ENCODE measurements at places on chromosomes 3 and 15.

- no peak for DNase-seq
These were observed 47.4 kb downstream of the ADAMTS7 start for GRCh38 chr15:78763796-78764241.

DNA sequence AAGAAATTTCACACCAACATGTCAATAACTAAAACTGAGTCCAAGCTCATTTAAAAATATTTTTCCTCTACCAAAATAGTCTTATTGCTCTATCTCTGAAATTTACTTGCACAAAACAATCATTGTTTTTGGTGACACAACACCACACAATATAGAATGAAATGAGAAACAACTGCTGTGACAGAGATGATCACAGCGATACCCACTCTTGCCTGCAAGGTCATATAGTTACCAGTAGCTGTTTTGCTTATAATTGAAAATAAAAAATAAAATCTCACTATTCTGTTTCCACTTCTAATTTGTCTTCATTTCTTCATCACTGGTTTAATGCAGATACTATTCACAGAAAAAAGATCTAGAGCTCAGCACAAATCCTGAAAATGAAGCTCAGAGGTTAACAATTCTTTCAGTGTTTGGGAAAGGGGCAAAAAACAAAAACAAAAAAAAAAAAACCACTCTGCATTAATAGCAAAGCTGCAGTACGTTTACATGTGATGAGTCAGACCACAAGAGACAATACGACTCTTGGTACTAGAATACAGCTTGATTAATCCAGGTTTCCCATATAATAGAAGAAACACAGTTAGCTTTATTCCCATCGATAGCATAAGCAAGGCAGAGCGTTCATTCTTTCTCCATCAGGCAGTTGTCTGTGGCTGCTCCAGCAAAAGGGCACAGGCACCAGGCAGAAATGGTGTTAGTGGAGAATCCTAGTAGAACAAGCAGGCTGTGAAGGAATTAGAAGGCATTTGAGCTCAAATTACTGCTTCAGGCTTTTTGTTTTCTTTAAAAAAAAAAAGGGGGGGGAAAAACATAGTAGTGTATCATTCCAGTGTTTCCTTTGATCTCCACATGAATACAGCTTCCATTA lies 773 bp downstream of the ANKRD28 start:
- DNase-seq: no peak

GRCh38 chr3:183085634-183086390 lies 13.5 kb downstream of the MCCC1 start:
- DNase-seq: no peak

GRCh38 chr3:58531956-58532355 lies 5.0 kb downstream of the ACOX2 start:
- no peak for DNase-seq

DNA sequence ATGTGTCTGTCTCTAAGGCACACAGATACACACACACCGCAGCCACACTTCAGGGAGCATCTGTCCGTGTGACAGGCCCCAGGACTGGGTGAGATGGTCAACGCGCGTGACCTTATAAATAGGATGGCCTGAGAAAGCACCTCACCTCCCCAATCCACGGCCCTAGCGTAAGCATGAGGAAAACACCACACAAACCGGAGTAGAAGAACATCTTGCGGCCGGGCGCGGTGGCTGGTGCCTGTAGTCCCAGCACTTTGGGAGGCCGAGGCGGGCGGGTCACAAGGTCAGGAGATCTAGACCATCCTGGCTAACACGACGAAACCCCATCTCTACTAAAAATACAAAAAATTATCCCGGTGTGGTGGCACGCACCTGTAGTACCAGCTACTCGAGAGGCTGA lies 1.6 kb downstream of the NIPA1 start:
- no peak for DNase-seq

GRCh38 chr3:60933824-60934223 lies 317.4 kb downstream of the FHIT start:
- DNase-seq: no peak

DNA sequence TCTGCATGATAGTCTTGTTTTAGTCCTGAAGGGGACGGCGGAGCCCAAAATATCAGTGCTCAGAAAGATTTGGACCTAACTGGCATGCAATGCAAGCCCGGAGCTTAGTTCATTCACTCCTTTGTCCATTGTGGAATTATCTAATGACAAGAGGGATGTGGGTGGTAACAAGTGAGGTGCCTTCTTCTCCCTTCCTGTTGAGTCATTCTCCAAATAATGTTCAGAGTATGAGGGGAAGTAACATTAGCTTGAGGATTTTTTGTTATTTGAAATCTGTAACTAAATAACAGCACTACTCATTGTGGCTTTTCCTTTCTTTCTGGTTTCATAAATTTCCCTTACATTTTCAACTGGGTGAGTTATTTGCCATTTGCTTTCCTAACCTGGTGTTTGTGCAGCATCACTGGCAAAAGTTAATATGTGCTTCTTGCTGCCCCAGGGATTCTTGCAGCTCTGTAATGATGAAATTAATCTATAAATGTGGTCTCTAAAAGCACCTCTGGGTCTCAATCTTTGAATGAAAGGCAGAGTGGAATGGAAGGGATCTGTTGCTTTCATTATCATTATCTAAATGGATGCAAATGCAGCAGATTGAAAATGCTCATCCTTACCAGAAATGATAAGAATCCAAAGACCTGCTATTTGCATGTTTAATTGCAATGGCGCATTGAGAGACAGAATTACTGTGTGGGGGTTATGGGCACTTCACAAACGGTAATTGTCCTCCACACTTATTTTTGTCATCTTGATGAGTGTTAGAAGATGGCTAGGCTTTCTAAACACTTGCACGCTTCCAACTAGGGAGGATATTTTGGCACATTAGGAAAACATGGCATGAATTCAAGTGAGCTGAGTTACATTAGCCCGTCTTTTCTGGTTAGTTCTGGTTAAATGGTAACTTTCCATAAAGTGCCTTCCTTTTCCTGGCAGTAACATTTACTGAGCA lies 89.9 kb upstream of the MITF start:
- peak; percentile 42 for DNase-seq

- DNase-seq: peak; percentile 16
These were observed at the start of gene CNTN4 for GRCh38 chr3:2098398-2099027. CNTN4 (plus strand) TSS chr3:2098866.

DNA sequence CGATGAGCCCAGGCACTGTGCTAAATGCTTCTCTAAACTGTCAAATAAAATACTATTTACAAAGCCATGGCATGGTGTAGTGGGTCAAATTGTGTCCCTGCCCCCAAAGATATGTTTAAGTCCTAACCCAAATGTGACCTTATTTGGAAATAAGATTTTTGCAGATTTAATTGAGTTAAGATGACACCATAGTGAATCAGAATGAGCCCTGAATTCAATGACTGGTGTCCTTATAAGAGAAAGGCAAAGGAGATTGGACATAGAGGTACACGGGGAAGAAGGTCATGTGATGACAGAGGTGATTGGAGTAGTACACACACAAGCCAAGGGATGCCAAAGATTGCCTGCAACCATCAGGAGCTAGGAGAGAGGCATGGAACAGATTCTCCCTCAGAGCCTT lies 121.6 kb upstream of the VEPH1 start:
- DNase-seq: no peak

GRCh38 chr3:173529062-173529711 lies 131.6 kb downstream of the NLGN1 start:
- DNase-seq: no peak

GRCh38 chr3:158086776-158087175 lies 19.4 kb downstream of the SHOX2 start:
- DNase-seq: no peak

DNA sequence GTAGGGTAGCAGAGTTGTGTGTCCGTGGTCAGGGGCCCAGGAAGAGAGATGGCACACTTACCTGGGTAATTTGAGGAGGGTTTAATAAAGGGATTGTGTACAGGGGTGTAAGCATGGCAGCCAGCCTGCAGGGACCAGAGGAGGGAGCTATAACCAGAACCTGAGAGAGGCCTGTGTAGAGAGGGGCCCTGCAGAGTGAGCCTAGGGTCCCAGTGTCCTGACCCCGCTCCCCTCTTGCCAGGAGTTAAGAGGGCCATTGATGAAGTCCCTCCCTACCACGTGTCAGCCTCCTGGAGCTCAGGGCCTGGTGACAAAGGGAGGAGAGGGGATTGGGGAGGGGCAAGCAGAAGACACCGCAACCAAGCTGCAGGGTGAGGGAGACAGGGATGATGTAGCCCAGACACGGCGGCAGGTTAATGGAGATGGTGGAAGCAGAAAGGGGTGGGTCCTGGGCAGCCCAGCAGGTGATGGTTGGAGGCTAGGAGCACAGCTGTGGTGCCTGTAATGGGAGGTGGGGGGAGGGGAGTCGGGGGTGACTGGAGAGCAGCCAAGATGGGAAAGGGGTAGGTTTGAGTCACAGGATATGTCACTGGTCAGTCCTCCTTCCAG lies 165.4 kb upstream of the TOPAZ1 start:
- DNase-seq: no peak

- DNase-seq: no peak
These were observed 36.6 kb downstream of the IDH2 start for GRCh38 chr15:90065682-90066049.

DNA sequence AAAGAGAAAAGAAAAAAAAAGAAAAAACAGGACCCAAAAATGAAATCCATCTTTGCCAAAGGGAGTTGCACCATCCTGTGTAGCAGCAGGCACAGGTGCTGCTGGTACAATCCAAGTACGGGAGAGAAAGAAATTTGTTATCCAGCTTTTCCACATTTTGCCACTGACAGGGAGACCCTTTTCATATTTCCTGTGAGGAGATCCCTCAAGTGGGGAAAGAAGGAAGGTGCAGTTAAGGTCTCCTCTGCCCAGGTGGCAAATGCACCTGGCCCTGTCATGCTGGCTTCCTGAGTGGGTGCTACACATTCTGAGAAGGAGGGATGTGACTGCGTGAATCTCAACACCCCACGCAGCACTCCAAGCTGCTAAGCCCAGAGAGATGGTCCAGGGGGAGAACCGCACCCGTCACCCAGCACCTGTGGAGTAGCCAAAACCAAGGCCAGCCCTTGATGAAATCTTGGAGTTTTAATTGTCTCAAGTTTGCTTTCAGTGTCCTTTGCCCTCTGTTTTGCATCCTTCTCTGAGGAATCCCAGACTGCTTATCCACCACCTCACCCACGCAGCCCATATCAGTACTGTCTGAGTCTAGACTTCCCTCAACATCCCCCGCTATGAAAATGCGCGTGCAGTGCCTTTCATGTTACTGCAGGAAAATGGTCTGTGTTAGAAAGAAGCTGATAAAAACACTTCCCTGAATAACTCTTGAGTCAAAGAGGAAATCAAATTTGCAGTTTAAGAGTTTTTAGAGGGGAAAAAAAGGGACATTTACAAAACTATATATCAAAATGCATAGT lies 141.9 kb upstream of the THBS1 start:
- no peak for DNase-seq

GRCh38 chr3:53815651-53816050 lies 30.6 kb downstream of the CHDH start:
- no peak for DNase-seq

- DNase-seq: no peak
These were observed 155.7 kb downstream of the LPP start for GRCh38 chr3:188309437-188310269.

DNA sequence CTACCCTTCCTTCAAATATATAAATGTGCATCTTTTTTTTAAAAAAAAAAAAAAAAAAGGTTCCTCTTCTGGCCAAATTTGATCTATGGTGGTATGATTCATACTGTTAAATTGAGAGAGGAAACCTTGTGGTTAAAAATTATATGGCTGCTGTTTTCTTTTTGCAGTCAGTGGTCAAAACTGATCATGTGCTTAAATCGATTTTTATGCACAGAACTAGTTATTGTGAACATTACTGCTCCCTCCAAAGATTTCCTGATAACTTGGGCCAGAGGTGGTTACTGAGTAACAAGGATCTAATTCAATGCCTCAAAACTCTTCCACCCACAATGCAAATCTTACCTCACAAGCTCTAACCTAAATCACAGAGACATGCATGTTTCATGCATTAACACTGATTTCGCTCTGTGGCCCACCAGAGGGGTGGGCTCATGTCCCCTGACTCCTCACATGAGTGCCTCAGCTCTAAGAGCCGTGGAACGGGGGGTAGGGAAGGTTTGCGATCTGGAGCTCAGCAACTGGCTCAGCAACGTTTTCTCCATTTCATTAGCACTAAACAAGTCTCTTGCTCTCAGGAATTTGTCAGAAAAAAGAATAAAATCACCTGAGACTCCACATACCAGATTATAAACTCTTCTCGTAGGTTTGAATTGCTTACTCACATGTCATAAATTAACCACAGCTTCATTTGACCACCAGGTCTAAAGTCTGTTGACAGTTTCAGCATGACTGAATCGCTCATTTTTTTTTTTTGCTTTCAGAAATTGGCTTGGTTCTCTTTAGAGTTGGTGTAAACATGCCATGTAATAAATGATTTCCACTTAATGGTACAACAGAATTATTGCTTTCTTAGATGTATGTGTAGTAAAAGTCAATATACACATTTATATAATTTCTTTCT lies 280.4 kb downstream of the CD47 start:
- DNase-seq: no peak

- no peak for DNase-seq
These were observed 24.2 kb upstream of the ERICH6 start for GRCh38 chr3:150727653-150728502.

GRCh38 chr15:71282076-71282475 lies 166.8 kb downstream of the THSD4 start:
- no peak for DNase-seq

DNA sequence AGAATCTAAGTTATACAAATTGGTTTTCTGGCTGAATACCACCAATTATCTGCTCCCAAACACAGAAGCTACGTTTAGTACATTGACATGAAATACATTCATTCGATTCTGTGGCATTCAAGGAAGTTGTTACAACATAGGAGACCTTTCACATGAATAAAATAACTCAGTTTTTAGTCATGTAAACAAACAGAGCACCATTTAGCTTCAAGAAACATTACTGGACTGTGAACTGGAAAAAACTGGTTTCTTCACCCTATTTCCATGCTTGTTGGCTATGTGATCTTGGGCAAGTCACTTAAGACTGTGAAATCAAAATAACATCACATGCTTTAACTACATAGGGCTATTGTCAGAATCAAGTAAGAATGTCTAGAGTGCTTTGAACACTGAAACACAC lies 46.2 kb downstream of the NRG4 start:
- no peak for DNase-seq

DNA sequence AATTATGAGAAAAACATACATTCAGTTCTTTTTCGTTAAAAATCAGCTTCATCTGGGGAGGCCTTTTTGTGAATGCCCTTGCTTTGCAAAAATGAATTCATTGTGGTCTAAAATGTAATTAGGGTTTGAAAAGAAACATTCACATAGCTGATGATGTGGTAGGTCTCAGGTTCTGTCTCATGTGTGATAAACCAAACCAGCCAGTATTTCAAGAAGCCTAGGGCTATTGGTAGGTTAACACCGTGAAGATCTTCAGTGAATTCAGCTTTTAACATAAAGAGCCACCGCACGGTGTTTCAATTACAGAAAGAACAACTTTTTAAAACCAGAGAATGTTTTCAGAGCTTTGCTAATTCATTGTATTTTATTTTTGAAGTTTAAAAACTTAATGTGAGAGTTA lies 41.9 kb downstream of the CTNNB1 start:
- no peak for DNase-seq

GRCh38 chr3:127753898-127754410 lies 68.4 kb downstream of the MGLL start:
- no peak for DNase-seq
